ENCODE measurements at places on chromosomes 7 and 10.

GRCh38 chr7:74417419-74417971, 36.2 kb upstream of the GTF2IRD1 start:
- no peak for DNase-seq

DNA sequence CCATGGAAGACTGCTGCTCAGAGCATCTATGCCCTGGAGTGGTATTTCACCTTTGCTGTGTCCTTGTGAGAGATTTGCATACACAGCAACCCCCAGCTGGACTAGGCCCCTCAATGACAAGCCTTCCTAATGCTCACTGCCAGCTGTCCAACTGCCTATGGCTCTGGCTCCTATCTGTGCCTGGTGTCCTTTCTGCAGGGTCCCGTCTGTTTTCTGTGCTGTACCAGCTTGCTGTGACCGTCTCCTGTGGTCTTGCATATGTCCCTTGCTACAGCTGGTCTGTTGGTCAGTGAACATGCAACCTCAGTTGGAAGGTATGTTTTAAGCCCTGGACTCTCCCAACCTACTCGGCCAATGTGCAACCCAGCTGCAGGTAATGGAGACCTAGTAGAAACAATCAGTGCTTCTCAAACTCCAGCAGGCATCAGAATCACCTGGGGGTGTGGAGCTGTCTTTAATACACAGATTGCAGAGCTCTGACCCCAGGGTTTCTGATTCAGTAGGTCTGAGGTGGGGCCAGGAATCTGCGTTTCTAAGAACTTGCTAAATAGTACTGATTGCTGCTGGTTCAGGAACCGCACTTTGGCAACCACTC, 306.4 kb upstream of the ZNF32 start:
- no peak for DNase-seq

DNA sequence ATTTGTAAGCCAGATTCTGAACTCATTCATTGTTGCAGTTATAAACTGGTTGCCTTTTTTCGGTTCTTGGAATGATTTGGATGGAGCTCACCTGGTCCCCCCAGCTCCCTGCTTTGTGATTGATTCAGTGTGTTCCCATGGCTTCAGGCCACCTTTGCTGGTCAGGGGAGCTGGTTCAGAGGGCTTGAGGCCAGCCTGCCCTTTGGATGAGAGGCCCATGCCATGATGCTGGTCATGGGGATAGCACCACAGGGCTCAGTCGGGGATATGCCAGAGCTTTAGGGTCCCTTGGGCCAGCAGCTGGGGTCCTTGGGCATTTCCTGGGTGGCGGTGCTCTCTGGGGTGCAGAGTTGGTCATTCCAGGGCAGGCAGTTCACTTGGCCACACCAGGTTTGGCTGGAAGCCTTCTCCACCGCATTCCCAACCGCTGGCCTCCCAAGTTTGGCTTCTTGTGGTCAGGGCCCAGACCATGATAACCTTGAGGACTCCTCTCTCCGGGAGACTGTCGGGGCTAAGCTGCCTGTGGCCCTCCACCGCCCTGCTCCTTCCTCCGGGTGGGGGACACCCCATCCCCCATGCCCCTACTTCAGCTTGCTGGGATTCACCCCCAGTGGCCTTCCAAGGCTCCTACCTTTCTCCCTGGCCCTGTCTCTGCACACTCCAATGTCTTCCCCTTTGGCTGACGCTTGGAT, 65.1 kb downstream of the MGMT start:
- no peak for DNase-seq

GRCh38 chr7:2214636-2215035, 18.1 kb downstream of the MAD1L1 start:
- DNase-seq, result no peak

DNA sequence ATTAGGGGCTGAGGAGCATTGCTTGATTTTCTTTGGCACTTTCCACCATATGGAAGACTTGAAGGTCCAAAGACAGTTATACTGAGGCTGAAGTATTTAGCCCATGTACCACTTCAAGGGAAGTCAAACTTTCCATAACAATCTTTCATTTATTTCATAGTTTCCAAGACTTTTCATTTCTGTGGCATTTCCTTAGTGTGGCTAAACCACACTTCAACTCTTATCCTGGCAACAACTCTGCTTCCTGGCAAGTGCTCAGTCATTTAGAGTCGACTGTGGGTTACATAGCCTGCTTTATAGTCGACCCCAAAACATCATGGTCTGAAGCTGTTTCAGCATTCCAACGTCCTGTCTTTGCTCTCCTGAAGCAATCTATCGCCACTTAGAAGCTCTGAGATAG, 343.0 kb upstream of the SEMA3D start:
- DNase-seq, result no peak

- no peak for DNase-seq
Observed at GRCh38 chr7:35781200-35781701, 19.6 kb upstream of the SEPTIN7 start.

GRCh38 chr10:15898046-15898445, 37.7 kb upstream of the MINDY3 start:
- DNase-seq, result no peak

DNA sequence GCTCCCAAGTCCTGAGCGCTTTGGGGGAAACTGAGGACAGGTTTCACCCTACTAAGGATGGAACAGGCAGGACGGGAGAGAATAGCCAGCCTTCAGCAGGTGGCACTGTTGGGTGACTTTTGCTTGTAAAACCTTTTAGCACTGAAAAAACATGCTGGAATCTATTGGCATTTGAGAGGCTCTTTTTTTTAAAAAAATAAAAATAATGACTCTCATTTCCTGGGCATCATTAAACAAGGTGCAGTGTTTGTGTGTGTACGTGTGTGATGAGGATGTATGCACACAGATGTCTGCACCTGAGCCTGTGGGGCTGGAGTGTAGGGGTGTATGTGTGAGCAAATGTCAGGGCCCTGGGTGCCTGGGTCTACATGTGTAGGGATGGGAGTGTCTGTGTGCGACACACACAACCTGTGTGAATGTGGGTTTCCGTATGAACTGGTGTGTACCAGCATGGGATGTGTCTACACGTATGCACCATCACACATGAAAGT, 177.9 kb downstream of the RPS24 start:
- DNase-seq, result no peak

- DNase-seq, result no peak
Observed at GRCh38 chr10:70892631-70893030, 4.3 kb upstream of the PCBD1 start.

- no peak for DNase-seq
Observed at GRCh38 chr10:121112136-121112535, 261.0 kb downstream of the WDR11 start.

GRCh38 chr7:80255656-80256055, 121.0 kb downstream of the GNAI1 start:
- no peak for DNase-seq

DNA sequence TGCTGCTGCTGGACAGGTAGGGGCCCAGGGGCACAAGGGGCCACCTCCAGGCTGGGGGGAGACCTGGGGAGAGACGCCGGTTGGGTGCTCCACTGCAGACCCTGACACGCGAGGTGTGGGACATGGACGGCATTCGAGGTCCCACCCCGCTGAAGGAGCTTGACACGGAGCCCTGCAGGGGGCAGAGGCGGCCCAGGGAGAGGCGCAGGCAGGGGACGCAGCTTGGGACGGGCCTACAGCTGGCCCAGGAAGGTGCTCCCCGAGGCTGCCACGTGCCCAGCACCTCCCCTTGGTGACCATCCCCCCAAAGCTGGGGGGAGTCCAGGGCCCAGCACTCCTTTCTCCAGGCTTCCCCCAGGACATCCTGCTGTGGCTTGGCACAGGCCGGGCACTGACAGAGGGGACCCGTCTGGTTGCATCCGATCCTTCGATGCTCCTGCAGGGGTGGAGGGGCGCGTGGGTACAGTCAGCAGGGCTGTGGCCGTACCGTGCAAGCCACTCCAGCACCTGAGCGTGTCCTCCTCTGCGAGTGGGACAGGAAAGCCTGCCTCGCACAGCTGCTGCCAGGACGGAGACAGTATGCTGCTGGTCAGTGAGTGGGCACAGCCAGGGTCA, 174.4 kb downstream of the ELFN1 start:
- no peak for DNase-seq

GRCh38 chr10:129023082-129023481, 444.0 kb upstream of the MGMT start:
- DNase-seq, result no peak

- DNase-seq, result no peak
Observed at GRCh38 chr10:102546606-102547320, 43.0 kb downstream of the SUFU start.

GRCh38 chr10:71810048-71810750, 36.9 kb upstream of the VSIR start:
- DNase-seq, result no peak

- DNase-seq, result peak; percentile 78
Observed at GRCh38 chr7:32846630-32847225, 44.8 kb downstream of the KBTBD2 start.

DNA sequence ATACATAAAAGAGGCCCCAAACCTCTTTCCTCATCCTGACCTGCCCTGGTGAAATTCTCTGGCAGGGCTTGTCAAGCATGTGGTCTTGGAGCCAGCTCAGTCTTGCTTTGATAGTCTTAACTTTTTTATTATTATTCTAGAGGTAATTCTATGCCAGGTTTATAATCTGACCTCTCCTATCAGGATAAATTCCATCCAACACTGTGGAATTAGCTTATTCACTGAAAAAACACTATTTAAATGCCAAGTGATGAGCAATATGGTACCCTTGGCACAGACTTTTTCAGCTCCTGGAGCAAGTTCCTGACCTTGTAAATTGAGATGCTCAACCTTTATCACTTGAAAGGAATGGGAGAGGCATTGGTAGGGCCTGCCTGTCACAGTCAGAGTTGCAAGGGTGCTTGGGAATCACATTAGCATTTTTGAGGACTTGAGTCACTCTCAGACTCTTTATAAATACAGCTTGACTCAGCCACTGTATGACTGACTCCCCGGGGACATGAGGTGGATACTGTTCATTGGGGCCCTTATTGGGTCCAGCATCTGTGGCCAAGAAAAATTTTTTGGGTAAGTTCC, at the start of gene CPA4:
TSS of gene CPA4 (plus strand) at position 480 of the 576 bp plus-strand sequence. CDS start at position 500, 20 bp downstream.
- DNase-seq, result peak; percentile 60

- no peak for DNase-seq
Observed at GRCh38 chr10:62115842-62116241, 152.8 kb downstream of the RTKN2 start.

DNA sequence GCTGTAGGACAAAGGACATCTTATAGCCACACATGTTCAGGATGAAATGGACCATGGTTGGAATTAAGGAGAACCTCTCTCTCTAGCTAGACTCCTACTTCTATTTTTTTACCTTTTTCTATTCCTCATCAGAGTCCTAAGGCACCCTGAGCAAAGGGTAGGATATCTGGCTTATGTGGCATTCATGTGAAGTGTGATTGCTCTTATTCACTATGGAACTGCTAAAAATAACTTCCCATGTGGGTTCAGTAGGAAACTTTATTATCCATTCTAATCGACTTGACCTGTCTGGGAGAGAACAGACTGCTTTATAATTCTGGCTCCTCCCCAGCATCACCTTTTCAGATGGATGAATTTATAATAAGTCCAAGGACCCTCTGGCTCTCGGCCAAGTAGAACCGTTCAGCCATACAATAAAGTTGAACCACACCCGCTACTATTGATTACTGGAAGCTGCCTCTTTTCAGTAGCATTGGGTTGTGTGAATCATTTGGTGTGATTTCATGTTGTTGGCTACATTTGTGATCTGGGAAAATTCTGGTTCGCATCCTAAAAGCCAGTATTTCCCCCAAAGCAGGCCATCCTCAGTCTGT, 117.5 kb downstream of the NRF1 start:
- DNase-seq, result no peak

DNA sequence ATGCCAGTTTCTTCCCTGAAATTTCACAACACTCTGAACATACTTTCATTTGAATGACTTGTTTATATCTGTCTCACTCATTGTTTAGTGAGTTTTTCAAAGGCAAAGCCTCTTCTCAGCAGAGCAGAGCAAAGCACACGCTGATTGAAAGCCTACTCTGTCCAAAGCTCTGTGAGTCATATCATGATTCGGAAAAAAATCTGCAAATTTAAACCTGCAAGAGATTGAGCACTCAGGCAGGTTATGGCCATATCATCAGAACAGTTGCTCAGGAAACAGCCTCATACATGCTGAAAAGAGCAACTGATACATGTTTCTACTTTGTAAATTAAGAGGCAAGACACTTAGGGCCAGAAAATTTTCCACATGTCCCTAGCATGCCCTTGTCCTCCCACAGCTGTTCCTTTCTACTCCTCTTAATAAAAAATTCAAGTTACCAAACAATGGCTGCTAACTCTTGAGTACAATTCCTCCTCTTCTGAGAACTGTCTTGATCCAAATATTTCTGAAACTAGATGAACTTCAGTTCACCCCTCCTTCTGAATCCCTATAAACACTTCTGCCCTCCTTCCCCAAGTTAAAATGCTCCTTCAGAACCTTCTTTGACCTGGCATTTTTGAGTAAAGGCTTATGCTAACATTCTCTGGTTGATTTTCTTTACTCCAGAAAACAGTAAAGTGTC, 140.6 kb upstream of the HPS1 start:
- DNase-seq, result no peak

DNA sequence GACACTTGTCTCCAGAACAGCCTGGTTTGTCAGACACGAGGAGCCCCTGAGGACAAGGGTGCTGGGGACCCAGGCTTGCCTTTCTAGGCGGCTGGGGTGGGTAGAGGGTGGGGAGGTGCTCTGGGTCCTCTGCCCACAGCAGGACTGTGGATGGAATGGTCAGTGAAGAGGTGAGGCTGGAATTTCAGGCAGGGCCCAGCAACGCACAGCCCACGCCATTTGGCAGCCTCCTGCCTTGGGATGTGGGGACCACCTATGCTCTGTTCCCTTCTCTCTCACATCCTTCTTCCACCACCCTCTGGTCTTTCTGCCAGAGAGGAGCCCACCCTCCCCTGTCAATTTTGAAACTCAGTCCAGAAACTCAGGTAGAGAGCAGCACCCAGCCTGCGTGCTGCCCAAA, 103.2 kb downstream of the CXCL12 start:
- no peak for DNase-seq

GRCh38 chr7:78329001-78329655, 530.6 kb downstream of the PHTF2 start:
- DNase-seq, result no peak

DNA sequence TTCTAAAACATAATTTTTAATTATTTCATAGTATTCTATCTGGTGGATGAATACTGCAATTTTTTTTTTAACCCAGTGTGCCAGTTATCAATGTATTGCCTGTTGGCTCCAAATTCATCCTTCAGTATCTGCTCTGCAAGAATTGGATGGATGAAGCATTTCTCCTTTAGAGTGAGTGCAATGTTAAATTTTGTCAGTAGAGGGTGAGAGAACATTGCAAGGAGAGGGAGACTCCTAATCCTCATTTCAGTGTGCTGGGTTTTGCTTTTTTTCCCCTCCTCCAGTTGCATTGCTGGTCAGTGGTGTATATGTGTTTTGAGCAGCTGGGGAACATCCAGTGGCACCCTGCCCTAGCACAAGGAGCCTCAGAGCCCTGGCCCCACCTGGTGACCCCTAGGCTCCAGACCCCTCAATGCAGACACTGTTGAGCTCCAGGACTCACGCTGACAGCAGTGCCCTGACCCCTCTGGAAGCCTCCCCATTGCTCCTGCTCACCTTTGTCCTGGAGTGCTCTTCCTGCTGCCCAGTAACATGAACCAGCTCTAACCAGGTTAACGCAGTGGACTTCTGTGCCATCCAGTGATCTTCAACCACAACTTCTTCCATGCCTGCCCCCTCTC, 199.4 kb downstream of the USP6NL start:
- no peak for DNase-seq

All from thoracic aorta (tissue), 2 donors.